Bronchial epithelial cell (primary cell): ENCODE measurements at places on chromosomes 11 and 22.

DNA sequence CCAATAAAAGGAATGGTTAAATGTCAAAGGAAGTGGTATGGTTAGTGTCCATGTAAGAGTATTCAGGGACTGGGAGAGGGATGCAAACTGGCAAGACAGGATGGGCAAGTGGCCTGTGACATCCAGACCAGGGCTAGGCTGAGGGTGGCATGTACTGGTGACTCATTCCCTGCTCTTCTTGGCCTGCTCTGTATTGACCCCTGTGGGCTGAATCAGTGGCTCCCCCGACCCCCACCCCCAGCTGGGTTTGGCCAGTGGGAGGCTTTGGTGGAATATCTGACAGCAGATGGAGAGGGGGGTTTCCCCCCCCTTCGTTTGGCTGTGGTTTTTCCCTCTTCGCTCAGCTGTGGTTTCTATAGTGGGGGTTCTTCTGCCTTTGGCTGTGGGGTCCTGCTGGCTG, 87.7 kb downstream of the CSNK2A3 start:
- no peak for DNase-seq

DNA sequence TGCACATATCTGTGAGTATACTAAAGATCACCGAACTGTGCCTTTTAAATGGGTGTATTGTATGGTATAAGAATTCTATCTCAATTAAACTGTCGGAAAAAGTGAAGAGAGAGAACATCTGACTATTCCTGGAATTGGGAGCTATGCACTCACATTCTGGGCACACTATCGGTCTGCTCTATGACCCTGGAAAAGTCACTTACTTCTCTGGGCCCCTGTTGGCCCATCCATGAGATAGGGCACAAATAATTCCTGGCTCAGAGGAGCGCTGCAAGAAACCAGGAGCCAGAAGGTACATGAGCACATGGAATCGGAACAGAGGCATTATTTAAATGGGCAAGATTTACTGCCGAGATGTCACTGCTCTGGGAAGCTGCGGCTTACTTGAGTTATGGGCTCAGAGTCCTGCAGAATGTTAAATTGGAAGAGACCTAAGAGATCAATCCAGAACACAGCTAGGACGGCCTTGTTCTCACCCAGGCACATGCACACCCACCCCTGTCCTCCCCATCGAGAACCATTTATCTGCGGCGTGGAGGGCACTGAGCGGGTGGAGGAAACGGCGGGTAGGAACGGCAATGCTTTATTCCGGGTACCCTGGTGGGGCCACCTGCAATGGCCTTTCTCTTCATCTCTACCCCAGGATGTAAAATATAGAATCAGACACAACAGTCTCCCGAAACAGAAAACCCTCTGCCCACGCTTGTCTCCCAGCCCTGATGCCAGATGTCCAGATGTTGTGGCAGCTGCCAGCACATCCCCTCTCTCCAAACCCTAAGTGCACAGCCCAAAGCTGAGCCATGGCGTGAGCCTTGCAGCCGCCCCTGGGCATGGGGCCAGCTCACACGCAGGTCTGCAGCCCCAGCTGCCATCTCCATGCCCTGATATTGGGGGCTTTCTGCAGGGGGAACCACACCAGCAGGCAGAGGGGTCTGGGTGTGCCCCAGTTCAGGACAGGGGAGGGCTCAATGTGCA, 142.4 kb downstream of the DSCAML1 start:
- no peak for DNase-seq

DNA sequence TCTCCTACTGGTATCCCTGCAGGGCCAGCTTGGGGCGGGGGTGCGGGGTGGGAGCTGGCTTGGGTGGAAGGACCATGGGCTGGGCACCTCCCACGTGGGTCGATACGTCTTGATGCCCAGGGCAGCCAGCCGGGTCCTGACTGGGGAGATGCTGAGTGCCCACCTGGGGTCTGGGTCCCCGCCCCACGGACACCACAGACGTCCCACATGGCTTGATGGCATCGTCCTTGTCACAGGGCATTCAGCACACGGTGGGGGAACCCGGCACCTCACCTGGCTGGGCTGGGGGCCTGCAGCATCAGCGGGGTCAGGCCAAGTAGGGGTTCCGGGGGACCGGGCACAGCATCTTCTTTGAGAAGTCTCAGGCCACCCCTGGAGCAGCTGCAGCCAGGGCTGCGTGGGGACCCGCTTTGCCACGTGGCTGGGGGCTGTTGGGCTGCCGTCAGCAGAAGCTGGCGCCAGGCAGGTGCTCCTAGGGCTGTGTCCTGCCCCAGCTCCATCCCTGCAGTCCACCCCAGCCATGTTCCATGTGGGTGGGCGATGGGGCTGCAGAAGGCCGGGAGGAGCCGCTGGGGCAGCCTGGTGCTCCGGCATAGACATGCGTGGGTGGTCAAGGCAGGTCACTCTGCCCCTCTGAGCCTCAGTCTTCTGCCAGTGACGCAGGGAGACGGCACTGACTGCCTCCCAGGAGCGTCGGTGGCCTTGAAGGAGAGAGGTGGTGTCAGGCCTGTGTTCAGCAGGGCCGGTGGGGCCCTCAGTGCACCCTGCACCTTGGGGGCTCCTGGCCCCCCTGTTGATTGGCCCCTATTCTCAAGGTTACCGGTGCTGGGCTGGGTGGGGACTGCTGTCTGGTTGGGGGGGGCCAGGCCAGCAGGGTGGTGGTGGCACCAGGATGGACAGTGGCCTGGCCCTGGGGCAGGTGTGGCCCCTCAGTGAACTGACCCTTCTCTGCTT, 8.4 kb downstream of the SELENOO start:
- no peak for DNase-seq

DNA sequence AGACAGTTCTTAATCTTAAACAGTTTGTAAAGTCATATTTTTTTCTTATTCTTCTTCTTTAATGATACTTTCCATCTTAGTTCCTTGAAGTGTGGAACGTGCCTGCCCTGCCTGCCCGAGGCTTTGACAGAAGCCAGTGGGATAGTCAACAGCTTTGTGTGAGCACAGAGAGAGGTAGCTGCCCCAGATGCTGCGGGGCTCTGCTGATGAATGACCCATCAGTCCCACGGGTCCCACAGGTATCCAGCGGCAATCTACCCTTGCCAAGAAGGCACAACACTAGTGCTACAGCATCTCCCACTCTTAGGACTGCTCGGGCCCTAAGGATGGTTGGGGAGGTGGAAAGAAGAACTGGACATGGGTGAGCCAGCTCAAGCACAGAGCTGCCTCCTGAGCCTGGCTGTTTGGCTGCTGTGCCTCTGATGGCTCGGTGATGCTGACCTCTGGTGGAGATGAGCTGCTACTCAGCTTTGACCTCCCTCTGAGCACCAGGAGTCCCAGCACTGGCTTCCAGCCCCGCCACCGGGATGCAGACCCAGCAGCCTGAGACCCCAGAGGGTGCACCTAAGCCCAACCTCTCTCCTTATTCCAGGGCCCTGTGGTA, 11.8 kb upstream of the APLNR start:
- peak; percentile 63 for DNase-seq

- DNase-seq = peak; percentile 97
These were observed 27.7 kb downstream of the CD44 start for GRCh38 chr11:35166369-35167360.

DNA sequence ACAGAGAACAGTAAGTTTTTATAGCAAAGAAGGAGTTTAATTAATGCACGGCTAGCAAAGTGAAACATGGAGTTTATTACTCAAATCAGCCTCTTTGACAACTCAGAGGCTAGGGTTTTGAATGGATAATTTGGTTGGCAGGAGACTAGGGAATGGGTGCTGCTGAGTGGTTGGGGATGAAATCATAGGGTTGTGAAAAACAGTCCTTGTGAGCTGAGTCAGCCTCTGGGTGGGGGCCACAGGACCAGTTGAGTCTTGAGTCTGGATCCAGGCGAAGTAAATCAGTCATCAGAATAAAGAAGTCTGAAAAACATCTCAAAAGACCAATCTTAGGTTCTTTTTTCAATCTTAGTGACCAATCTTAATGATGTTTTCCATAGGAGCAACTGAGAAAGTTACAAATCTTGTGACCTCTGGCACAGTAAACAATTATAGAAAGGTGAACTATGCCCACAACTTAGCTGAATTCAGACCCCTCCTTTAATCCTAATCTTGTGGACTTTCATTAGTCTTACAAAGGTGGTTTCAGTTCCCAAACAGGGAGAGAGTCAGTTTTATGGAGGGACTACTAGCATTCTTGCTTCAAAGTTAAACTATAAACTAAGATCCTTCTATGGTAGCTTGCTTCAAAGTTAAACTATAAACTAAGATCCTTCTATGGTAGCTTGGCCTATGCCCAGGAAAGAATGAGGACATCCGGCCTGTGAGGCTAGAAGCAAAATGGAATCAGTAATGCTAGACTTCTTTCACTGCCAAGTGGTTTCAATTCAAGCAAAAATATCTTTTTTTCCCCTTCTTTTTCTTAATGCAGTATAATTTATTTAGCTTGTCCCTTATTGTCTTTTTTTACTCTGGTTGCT, 84.5 kb downstream of the AASDHPPT start:
- DNase-seq = peak; percentile 75

DNA sequence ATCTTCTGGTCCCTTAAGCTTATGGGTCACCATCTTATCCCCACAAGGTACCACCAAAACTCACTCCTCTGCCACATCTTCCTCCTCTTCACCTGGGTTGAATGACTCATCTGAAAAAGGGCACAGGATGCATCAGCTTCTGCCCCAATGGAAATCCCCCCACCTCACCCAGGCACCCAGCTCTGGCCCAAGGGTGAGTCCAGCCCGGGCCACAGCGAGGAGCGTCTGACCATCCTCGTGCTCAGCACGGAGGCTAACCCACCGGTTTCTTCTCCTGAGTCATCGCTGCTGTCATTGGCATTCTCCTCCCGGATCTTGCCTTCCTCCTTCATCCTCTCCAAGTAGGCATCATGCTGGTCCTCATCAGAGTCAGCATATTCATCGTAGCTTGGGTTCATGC, 5.3 kb upstream of the TNKS1BP1 start:
- DNase-seq = no peak

GRCh38 chr11:83318931-83319330, 32.8 kb upstream of the CCDC90B start:
- no peak for DNase-seq

GRCh38 chr11:16834384-16834783, 95.9 kb downstream of the C11orf58 start:
- no peak for DNase-seq

DNA sequence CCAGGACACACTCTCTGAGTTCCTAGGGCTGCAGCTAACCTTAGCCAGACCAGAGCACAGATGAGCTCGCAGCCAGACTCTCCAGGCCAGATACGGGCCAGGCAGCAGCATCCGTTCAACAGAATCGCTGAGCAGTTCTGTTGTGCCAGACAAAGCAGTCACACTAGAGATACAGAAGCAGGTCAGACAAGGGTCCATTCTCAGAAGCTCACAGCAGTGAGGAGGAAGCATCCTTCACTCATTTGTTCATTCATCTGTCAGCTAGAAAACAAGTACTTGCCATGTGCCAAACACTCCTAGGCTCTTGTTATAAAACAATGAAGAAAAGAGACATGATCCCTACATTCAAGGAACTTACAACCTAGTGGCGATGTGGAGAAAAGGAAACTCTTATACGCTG, 2.6 kb downstream of the LMO2 start:
- DNase-seq = no peak

- peak; percentile 98 for DNase-seq
These were observed 38.2 kb upstream of the ABTB2 start for GRCh38 chr11:34395916-34396550.

GRCh38 chr11:61697078-61697502, 16.9 kb downstream of the DAGLA start:
- DNase-seq = peak; percentile 61

- no peak for DNase-seq
These were observed 274.4 kb downstream of the BLID start for GRCh38 chr11:121841487-121842191.

DNA sequence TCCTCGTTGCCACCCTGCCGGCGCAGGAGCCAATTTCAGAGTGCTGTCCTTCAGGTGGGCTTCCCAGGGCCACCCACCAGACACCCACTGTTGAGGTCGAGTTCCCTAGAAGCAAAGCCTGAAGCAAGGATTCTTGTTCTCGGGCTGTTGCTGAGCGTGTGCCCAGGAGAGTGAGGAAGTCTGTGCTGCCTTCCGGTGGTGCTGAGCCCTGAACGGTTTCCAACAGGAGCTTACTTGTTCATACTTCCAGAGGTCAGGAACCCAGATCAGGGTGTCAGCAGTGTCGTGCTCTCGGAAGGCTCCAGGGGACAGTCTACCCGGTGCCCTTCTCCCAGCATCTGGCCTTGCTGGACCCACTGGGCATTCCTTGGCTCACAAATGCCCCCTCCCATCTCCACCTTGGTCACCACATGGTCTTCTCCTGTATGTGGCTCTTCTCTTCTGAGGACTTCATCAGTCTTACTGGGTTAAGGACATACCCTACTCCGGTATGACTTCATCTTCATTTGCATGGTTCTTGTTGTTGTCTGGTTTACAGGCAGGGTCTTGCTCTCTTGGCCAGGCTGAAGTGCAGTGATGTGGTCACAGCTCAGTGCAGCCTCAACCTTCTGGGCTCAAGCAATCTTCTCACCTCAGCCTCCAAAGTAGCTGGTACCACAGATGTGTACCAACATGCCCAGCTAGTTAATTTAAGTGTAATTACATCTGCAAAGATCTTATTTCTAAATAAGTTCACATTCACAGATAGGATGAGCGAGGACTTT, 11.2 kb downstream of the SLC25A1 start:
- DNase-seq = peak; percentile 5

- no peak for DNase-seq
These were observed 98.6 kb downstream of the NXPE2 start for GRCh38 chr11:114776956-114777355.

GRCh38 chr22:27867085-27867952, 51.7 kb downstream of the PITPNB start:
- DNase-seq = no peak

GRCh38 chr22:17155941-17156340, 3.1 kb downstream of the HDHD5 start:
- DNase-seq = no peak

GRCh38 chr11:96072592-96072991, 148.7 kb upstream of the MTMR2 start:
- no peak for DNase-seq

- DNase-seq = no peak
These were observed 176.9 kb downstream of the IGLL1 start for GRCh38 chr22:23403152-23403719.

- no peak for DNase-seq
These were observed 573.0 kb downstream of the TBC1D22A start for GRCh38 chr22:47335460-47335859.

DNA sequence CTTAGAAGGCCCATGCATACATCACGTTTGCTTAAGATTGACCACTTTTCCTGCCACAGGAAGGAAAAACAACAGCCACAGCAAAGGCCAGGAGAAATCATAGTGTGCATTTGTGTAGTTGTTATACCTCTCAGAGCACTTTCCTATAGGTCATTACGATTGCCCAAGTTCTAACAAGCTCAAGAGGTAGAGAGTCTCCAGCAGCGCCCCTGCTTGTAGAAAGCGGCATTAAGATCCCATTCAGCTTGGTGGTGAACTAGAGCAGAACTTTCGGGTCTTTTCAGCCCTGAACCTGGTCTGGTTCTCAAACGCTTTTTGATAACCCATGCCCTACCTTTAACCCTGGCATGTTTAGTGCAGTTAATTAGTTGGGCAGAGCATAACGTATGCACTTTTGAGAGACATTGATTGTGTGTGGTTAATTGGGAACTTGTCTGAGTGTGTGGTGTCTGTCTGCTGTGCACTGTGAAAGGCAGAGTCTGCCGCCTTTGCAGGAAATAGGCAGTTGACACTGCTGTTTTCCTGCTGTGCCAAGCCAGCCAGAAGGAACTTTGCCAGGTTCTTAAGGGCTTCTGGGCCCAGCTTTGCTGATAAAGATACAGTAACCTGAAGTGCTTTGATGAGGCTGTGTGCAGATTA, 109.9 kb upstream of the CLMP start:
- DNase-seq = no peak
